ENCODE measurements at places on chromosomes 12 and 14. TPM values are rescaled to one million over a fixed set of nuclear protein-coding genes. Genes with fewer than 3 reads are reported as not detected.

GRCh38 chr12:128298091-128298748, 31.2 kb downstream of the TMEM132C start:
- DNase-seq: no peak

- DNase-seq: no peak
These were observed 5.0 kb downstream of the CHURC1 start for GRCh38 chr14:64919215-64919614.

GRCh38 chr14:72717220-72717619, 176.7 kb downstream of the DPF3 start:
- DNase-seq: no peak

TGFB3 gene
- total RNA-seq: 62.0 TPM

GRCh38 chr12:100326208-100326607, 30.7 kb upstream of the SLC17A8 start:
- DNase-seq: no peak

DNA sequence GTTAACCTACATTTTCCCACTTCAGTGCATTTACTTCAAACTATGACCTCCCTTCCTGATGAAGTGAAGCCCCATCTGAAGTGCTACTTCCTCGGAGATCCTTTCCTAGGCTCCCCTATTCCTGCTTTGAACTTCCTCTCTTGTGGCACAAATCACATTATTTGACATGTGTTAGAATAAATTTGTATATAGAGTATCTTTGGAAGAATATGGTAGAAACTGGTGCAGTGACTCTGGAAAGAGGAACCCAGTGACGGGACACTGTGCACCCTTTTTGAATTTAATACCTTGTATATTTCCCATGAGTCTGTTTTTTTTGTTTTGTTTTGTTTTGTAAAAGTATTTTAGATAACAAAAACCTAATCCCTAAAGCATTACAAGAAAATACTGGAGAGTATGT, 66.4 kb upstream of the SRSF5 start:
- no peak for DNase-seq

DNA sequence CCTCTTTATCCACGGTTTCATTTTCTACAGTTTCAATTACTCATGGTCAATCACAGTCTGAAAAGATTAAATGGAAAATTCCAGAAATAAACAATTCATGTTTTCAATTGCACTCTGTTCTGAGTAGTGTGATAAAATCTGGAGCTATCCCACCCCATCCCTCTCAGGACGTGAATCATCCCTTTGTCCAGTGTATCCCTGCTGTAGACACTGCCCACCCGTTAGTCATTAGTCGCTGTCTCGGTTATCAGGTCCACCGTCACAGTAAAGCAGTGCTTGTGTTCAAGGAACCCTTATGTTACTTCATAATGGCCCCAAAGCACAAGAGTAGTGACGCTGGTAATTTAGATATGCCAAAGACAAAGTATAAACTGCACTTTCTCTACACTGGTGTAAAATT, 141.0 kb upstream of the LMNTD1 start:
- DNase-seq: no peak

MSRB3 gene
- total RNA-seq: 20.4 TPM

Data from mesothelial cell of epicardium (in vitro differentiated cells).